Natural killer cell treated with Interleukin-12 subunit alpha and Interleukin-12 subunit beta and Interleukin-15 and Interleukin-18, amount 100 ng/mL, for 72 hours (primary cell): ENCODE measurements at places on chromosomes 7 and 10. TPM values are rescaled to one million over a fixed set of nuclear protein-coding genes. Genes with fewer than 3 reads are reported as not detected.

The PAX4 gene
- total RNA-seq, result not detected

The RNLS gene
- 2.4 TPM for total RNA-seq

The LIPN gene
- total RNA-seq, result not detected

The SFTPD gene
- total RNA-seq, result not detected

The POM121 gene
- 67.4 TPM for total RNA-seq

The SFRP5 gene
- total RNA-seq, result not detected

The PIK3CG gene
- 80.7 TPM for total RNA-seq

The WDR86 gene
- not detected for total RNA-seq

The GIMAP7 gene
- 50.5 TPM for total RNA-seq

The FOXI2 gene
- not detected for total RNA-seq

The EVX1 gene
- total RNA-seq, result not detected

The FAM131B gene
- total RNA-seq, result 2.9 TPM

The ASB10 gene
- total RNA-seq, result not detected

The AGBL3 gene
- total RNA-seq, result 2.8 TPM

The AKR1C4 gene
- not detected for total RNA-seq

- peaks cover 93% of the 10 kb centered on the region for H3K27me3 ChIP-seq
- no peak overlapping the region for H3K27ac ChIP-seq
- peaks cover 14% of the 10 kb centered on the region for H3K36me3 ChIP-seq
Measured at GRCh38 chr7:19110776-19111175, 6.7 kb downstream of the TWIST1 start.

GRCh38 chr7:77757589-77757988, 40.6 kb downstream of the TMEM60 start:
- no peak overlapping the region for H3K27ac ChIP-seq
- no peaks in the 10 kb centered on the region for H3K36me3 ChIP-seq

- no peaks in the 10 kb centered on the region for H3K27me3 ChIP-seq
- DNase-seq, result no peak
- H3K36me3 ChIP-seq, result no peaks in the 10 kb centered on the region
Measured at GRCh38 chr7:101824440-101824839, 7.0 kb downstream of the CUX1 start.

GRCh38 chr7:73904219-73905137, 43.5 kb downstream of the TMEM270 start:
- H3K4me3 ChIP-seq, result no peak overlapping the region
- H3K4me1 ChIP-seq, result no peaks in the 10 kb centered on the region
- H3K36me3 ChIP-seq, result no peaks in the 10 kb centered on the region
- H3K27me3 ChIP-seq, result peaks cover 8% of the 10 kb centered on the region
- H3K27ac ChIP-seq, result no peak overlapping the region
- no peak for DNase-seq

DNA sequence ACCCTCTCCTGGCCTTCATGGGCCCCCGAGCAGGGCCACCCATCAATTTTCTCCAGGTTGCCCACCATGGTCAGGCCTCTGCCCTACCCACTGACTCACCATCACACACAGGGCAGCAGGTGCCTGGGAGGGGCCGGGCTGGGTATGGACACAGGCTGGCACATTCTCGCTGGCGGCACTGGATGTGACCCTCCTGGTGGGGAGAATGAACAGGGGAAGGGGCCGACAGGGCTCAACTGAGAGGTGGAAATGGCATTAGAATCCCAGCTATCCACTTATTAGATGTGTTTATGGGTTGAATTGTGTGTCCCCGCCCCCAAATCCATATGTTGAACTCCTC, 16.4 kb downstream of the KCP start:
- no peaks in the 10 kb centered on the region for H3K4me1 ChIP-seq
- H3K4me3 ChIP-seq, result no peak overlapping the region
- H3K27ac ChIP-seq, result no peak overlapping the region
- H3K36me3 ChIP-seq, result no peaks in the 10 kb centered on the region
- H3K27me3 ChIP-seq, result peaks cover 11% of the 10 kb centered on the region

DNA sequence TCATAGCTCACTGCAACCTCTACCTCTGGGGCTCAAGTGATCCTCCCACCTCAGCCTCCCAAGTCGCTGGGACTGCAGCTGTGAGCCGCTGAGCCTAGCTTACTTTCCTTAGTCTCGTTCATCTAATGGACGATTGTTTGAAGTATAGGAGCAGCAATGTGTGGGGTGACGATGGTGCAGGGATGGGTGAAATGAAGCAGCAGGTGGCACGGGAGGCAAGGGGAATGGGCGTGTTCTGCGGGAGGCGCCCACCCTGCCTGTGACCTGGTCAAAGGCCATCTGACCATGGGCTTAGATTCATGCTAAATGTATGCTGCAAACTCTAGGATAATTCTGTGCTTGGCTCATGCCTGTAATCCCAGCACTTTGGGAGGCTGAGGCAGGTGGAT, 210.7 kb downstream of the MAD1L1 start:
- H3K36me3 ChIP-seq, result peaks cover 25% of the 10 kb centered on the region
- H3K4me3 ChIP-seq, result no peak overlapping the region
- peak; percentile 42 for DNase-seq
- no peak overlapping the region for H3K27ac ChIP-seq
- no peaks in the 10 kb centered on the region for H3K27me3 ChIP-seq

DNA sequence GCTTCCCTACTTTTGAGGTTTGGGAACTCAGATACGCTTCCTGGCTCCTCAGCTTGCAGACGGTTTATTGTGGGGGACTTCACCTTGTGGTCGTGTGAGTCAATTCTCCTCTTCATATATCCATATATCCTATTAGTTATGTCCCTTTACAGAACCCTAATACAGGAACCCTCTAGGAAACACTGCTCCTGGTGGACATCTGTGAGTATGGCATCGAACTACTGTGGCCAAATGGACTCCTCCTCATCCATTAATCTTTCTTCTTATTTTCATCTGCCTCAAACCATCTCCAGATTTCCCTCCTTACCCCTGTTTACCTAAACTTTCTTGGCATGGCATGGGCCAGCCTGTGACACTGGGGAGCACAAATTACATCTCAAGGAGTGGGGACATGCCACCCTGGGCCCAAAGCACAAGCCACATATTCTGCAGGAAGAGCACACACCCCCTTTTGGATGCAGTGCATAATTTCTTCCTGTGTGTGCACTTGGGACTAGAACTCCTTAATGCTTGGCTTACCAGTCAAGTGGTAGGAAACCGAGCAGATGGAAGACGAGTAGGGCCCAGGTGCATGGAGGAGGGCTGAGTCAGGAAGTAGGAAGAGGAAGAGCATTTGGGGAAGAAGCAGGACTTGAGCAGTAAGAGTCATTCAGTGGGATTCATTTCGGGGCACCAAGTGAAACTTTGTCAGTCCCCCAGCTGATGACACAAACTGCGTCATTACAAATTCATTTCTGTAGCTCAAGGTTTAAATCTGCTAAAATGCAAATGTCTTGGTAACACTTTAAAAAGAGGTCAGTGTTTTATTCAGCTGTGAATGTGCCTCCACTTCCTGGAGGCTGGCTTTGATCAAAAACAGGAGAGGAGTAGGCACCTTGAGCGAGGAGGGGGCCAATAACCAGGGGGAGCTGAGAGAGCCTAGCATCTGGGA, 80.8 kb upstream of the PLXNA4 start:
- DNase-seq, result no peak
- H3K36me3 ChIP-seq, result no peaks in the 10 kb centered on the region
- peaks cover 23% of the 10 kb centered on the region for H3K4me1 ChIP-seq

- DNase-seq, result no peak
- H3K27ac ChIP-seq, result no peak overlapping the region
- H3K27me3 ChIP-seq, result no peaks in the 10 kb centered on the region
- no peaks in the 10 kb centered on the region for H3K4me1 ChIP-seq
- peaks cover 5% of the 10 kb centered on the region for H3K36me3 ChIP-seq
Measured at GRCh38 chr7:145978769-145979168, 137.8 kb upstream of the CNTNAP2 start.

DNA sequence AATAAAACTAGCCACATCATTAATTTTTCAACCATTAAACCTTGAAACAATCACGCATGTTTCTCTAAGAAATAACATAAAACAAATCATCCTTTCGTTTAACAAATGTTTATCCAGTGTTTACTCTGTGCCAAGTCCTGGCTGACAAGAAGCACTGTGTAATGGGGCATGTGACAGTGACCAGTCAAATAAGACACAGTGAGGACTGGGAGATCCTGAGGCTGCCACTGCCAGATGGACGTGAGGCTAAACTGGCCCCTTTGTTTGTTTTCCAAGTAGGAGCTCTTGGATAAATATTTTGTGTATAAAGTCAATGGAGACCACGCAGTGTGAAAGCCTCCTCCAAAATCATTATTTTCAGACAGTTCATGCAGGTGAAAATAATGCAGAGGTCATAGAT, 626.2 kb downstream of the SUGCT start:
- DNase-seq, result no peak
- no peaks in the 10 kb centered on the region for H3K36me3 ChIP-seq
- no peaks in the 10 kb centered on the region for H3K4me1 ChIP-seq

DNA sequence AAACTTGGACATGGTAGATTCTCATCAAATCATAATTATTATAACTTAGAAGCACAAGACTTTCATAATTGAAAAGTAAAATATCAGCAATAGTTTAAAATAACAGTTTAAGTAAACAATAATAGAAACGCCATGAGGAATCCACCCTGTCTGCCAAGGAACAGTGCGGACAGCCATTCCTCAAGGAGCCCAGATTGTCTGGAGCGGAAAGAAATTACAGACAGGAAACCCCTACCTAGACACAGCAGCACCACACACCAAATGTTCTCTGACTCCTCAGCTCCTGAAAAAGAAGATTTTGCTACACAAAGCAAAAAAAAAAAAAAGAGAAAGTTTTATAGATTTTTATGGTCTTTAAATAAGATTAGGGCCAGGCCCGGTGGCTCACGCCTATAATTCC, 21.5 kb upstream of the SEC61G start:
- peaks cover 47% of the 10 kb centered on the region for H3K27me3 ChIP-seq
- H3K36me3 ChIP-seq, result peaks cover 14% of the 10 kb centered on the region
- no peak for DNase-seq
- no peak overlapping the region for H3K4me3 ChIP-seq
- no peaks in the 10 kb centered on the region for H3K4me1 ChIP-seq

- peaks cover 13% of the 10 kb centered on the region for H3K27me3 ChIP-seq
- H3K4me1 ChIP-seq, result no peaks in the 10 kb centered on the region
- DNase-seq, result no peak
- H3K36me3 ChIP-seq, result peaks cover 4% of the 10 kb centered on the region
Measured at GRCh38 chr10:50928190-50928552, 42.7 kb upstream of the A1CF start.

- no peaks in the 10 kb centered on the region for H3K27me3 ChIP-seq
- H3K4me1 ChIP-seq, result no peaks in the 10 kb centered on the region
- no peak overlapping the region for H3K4me3 ChIP-seq
- DNase-seq, result no peak
- no peaks in the 10 kb centered on the region for H3K36me3 ChIP-seq
- H3K27ac ChIP-seq, result no peak overlapping the region
Measured at GRCh38 chr7:117848941-117849340, 24.3 kb downstream of the CTTNBP2 start.

- no peak for DNase-seq
- H3K36me3 ChIP-seq, result no peaks in the 10 kb centered on the region
- peaks cover 26% of the 10 kb centered on the region for H3K27me3 ChIP-seq
- no peak overlapping the region for H3K4me3 ChIP-seq
- no peaks in the 10 kb centered on the region for H3K4me1 ChIP-seq
- H3K27ac ChIP-seq, result no peak overlapping the region
Measured at GRCh38 chr7:141220263-141220880, 146.5 kb downstream of the TMEM178B start.

DNA sequence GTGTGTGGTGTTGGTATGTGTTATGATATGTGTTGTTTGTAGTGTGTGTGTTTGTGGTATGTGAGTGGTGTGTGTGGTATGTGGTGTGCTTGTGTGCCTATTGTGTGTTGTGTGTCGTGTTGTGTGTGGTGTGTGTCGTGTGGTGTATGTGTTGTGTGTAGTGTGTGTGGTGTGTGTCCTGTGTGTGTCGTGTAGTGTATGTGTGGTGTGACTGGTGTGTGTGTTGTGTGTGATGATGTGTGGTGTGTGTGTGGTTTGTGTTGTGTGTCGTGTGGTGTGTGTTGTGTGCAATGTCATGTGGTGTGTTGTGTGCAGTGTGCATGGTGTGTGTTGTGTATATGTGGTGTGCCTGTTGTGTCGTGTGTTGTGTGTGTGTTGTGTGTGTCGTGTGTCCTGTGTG, 144.6 kb downstream of the DNAJB6 start:
- no peaks in the 10 kb centered on the region for H3K4me1 ChIP-seq
- DNase-seq, result no peak
- no peak overlapping the region for H3K27ac ChIP-seq
- peaks cover 33% of the 10 kb centered on the region for H3K27me3 ChIP-seq
- no peak overlapping the region for H3K4me3 ChIP-seq

- no peak overlapping the region for H3K27ac ChIP-seq
- peaks cover 6% of the 10 kb centered on the region for H3K27me3 ChIP-seq
- H3K4me1 ChIP-seq, result no peaks in the 10 kb centered on the region
- DNase-seq, result no peak
- no peak overlapping the region for H3K4me3 ChIP-seq
- H3K36me3 ChIP-seq, result no peaks in the 10 kb centered on the region
Measured at GRCh38 chr10:52778511-52779392, 6.2 kb upstream of the MBL2 start.

- H3K27me3 ChIP-seq, result no peaks in the 10 kb centered on the region
- no peak overlapping the region for H3K4me3 ChIP-seq
Measured at GRCh38 chr10:74981831-74982633, 129.4 kb upstream of the SAMD8 start.

DNA sequence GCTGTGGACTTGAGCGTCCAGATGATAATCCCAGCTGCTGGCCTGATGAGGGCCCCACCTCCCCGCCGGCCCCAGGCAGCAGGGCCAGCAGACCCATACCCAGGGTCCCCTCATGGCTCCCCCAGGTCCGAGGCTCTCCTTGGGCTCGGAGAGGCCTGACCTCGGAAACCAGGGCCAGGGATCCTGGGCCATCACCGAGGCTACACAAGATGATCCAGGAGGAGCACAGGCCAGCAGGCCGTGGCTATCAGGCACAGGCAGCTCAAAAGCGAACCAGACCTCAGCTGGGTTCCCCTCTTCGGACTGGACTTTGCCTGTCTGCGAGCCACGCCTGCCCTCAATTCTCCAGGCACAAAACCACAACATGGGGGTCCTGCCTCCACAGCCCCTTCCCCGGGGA, 17.4 kb downstream of the PDGFA start:
- H3K4me1 ChIP-seq, result no peaks in the 10 kb centered on the region
- H3K27ac ChIP-seq, result no peak overlapping the region
- H3K36me3 ChIP-seq, result no peaks in the 10 kb centered on the region

DNA sequence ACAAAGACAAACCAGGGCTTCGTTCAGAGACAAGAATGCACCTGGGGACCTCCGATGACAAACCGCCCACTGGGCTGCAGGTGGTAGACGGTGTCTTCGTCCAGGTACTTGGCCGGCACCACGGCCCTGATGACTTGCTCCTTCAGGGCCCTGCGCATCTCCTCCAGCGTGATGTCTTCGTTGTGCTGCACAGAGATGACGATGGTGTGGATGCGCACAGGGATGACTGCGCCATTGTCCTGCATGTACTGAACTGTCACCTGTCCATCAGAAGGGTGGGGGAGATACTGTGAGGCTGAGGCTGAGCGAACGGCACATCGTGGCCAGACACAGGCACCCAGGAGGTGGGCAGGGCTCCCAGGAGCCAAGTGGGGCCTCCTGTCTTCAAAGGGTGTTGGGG, 13.1 kb downstream of the MAT1A start:
- H3K4me3 ChIP-seq, result no peak overlapping the region
- no peaks in the 10 kb centered on the region for H3K36me3 ChIP-seq
- H3K27ac ChIP-seq, result no peak overlapping the region
- no peaks in the 10 kb centered on the region for H3K27me3 ChIP-seq
- DNase-seq, result no peak
- H3K4me1 ChIP-seq, result no peaks in the 10 kb centered on the region

- H3K4me1 ChIP-seq, result peaks cover 14% of the 10 kb centered on the region
- H3K4me3 ChIP-seq, result no peak overlapping the region
- H3K36me3 ChIP-seq, result no peaks in the 10 kb centered on the region
- no peaks in the 10 kb centered on the region for H3K27me3 ChIP-seq
Measured at GRCh38 chr10:30188556-30189237, 129.3 kb upstream of the JCAD start.
